Amygdala (tissue), 56 donors: ENCODE measurements at places on chromosomes 7 and 10.

DNA sequence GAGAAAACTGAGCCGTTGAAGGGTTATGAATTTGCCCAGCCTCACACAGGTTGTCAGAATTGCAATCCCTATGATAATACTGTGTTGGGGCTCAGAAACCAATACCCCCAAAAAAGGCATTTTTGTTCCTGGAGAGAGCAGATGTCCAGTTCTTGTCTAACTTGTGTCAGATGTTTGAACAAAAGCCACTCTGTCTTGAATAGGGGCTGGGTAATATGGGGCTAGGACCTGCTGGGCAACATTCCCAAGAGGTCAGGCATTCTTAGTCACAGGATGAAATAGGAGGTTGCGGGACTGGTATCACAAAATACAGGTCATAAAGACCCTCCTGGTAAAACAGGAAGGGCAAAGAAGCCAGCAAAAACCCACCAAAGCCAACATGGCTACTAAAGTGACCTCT lies 482.1 kb downstream of the IPMK start:
- no peak for DNase-seq

DNA sequence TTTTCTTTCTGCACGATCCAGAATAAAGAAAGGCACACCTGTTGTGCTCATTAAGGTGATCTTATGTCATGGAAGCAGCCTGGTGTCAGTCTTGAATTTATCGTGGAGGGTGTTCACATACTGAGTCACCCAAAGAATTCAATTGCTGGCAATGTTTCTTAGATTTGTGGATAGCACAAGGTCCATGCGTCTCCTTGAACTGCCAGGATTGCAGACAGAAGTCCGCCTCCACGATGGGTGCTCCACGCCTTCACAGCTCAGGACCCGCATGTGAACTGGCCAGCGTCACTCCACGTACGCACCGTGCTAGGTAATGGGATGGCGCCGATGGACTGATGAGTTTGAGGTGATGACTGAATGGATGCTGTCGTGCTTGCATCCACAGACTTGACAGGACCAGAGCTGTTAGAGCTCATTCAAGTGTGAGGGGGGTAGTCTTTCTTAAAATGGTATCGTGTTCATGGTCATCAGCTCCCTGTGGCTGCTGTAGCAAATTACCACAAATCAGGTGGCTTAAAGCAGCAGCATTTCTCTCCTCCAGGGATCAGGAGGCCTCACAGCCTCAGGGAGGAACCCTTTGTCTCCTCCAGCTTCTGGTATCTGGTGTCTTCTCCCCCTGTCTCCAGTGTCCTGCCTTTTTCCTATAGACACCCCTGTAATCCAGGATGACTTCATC lies 65.4 kb upstream of the DNAJB6 start:
- no peak for DNase-seq

GRCh38 chr10:90222939-90223338 lies 521.5 kb downstream of the KIF20B start:
- DNase-seq, result no peak

DNA sequence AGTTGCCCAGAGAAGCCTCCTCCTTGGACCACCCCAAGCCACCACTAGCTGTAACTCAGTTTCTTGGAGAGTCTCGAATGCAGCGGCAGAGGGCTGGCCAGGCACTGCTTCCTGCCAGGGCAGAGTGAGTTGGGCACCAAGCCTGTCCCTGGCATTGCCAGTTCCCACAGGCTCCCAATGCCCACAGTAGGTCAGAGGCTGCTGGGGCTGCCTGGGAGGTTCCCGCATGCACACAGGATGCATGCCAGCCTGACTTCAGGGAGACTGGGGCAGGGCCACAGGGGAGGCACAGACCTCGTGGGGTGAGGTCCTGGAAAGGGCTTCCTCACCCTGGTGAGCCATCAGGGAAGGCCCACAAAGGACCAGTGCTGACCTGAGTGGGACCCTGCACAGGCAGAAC lies 152.8 kb downstream of the ZNF248 start:
- no peak for DNase-seq

DNA sequence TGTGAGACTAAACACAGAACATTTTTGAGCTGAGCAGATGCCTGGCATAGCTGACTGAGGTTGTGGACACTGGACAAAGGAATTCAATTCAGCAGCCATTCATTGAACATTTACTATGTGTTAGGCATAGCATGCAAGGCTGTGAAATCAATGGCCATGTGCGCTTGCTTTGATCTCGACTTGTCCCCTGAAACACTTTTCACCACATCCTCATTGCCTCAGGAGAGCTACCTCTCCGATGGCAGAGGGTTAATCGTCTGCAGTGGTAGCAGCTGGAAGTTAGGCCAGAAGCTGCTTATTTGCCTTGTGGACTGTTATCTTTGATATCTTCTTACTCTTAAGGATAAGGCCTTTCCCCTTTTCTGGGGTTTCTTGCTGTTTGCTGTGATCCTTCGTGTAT lies 297.8 kb downstream of the AUTS2 start:
- DNase-seq, result no peak

DNA sequence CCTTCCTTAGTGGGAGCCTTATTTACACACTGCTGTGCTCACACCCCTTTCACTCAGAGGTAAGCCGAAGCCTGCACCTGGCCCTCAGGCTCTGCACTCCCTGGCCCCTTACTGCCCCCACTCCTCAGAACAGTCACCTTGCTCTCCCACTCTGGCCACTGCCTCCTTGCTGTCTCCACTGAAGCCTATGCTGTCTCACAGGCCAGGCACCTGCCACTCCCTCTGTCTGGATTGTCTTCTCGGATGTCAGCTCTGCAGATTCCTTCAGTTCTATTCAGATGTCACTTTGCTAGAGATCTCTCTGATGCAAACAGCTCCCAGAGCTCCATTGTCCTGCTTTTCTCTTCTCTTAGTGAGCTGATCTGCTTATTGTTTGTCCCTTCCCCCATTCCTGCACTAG lies 390.7 kb downstream of the DPP6 start:
- DNase-seq, result no peak

GRCh38 chr10:52539463-52539862 lies 225.4 kb downstream of the DKK1 start:
- DNase-seq, result no peak

DNA sequence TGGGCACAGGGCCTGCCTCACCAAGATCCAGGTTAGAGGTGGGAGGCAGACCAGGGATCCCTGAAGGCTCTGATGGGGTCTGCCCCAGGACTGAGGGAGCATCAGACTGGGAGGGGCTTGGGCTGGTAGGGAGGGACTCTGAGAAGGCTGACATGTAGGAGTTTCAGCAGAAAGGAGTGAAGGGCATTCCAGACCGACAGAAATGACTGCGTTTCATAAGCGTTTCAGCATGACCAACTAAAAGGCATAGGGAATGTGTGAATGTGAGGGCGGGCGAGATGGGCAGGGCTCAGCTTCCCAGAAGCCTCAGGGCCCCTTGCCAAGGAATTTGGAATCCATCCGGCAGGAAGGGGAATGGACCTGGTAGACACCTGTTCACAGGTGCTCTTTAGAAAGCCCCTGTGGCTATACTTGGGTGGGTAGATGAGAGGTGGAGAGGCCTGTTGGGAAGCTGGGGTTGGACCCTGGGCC lies 24.9 kb upstream of the SLC29A3 start:
- DNase-seq, result no peak

GRCh38 chr10:82565197-82565575 lies 690.2 kb downstream of the NRG3 start:
- no peak for DNase-seq

- DNase-seq, result no peak
These were observed 114.4 kb downstream of the RTKN2 start for GRCh38 chr10:62154231-62154630.

DNA sequence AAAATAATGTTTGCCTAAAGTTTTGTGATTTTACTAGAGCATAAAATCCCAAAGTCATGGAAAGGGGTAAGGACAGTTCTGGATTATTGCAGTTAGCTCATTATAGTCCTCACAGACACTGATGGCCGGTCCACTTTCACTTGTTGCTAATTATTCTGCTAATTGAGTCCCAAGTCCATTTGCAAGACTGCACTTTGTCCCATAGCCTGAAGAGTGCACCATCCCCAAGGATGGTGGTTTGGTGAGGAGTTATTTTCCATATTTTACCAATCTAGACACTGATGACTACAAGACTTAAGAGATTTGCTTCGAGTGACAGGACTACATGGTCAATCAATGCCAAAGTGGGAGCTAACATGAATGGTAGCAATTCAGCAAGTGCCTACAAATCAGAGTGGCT lies 181.8 kb upstream of the CACNA2D1 start:
- DNase-seq, result no peak

DNA sequence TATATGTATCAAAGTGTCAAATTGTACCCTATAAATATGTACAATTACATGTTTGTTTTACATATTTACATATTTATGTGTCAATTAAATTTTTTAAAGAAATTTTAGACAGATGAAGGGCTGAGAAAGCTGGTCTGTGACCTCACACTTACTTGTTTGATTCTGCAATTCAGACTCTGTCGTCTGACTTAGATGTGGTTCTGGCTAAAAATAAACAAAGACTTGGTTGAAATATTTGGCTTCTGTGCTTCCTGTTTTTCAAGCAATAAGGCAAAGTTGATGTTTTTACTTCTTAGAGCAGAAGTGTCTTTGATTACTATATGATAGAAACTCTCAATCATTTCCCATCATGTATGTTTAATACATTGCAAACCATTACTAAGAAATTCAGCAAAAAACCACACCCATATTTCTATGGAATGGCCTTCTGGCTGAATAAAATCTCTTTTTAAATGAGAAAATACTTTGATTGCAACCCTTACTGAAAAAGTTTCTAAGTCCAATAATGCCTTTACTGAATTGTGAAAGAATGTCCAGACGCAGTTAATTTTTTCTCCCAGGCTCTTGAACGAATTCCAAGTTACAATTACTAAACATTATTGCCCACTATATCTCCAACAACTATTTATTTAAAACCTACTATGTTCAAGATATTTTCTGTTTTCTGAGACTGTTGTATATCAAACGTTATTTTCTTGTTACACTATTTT lies 59.5 kb upstream of the PRKG1 start:
- no peak for DNase-seq

- no peak for DNase-seq
These were observed 243.2 kb downstream of the CDK14 start for GRCh38 chr7:90839316-90839715.

GRCh38 chr10:73232887-73233286 lies 14.2 kb downstream of the DNAJC9 start:
- no peak for DNase-seq

DNA sequence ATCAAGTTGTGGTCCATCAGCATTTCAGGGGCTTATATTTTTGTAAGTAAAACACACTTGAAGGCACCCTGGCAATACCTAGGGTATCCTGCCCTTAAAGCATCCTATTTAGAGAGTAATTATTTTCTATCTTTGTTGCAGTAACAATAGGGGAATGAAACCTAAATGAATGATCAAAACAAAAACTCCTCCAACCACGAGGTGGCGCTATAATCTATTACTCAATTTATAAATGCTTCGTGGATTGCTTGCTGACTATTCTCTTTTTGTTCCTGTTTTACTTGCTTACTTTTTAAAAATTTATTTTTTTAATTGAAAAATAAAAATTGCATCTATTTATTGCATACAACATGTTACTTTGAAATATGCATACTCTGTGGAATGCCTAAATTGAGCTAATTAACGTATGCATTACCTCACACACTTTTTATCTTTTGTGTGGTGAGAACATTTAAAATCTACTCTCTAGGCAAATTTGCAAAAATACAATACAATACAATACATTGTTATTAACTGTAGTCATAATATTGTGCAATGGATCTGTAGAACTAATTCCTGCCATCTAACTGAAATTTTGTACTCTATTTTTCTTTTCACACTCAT lies 147.7 kb upstream of the BMPER start:
- DNase-seq, result no peak

- DNase-seq, result no peak
These were observed 103.2 kb downstream of the NRBF2 start for GRCh38 chr10:63236113-63236935.

- no peak for DNase-seq
These were observed 297.8 kb downstream of the SDK1 start for GRCh38 chr7:3598854-3599253.

DNA sequence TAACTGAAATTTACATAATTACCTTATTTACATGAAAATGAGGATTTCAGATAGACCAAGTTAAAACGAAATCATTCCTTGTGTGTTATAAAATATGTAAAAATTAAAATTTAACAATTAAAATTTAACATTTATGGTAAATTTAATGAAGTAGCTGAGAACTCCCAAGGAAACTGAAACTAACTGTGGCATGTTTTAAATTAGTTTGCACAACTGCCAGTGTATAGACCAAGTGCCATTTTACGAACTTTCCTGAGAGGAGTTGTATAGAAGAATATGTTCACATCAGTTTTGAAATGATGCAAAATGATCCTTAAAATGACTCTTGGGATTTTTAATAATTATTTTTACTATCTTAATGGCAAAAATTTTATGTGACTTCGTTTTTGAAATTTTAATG lies 23.6 kb downstream of the PDLIM1 start:
- DNase-seq, result no peak

GRCh38 chr7:100744605-100745004 lies 11.2 kb downstream of the ZAN start:
- no peak for DNase-seq

- DNase-seq, result peak; percentile 41
These were observed at the start of gene ADARB2 for GRCh38 chr10:1737222-1738061. TSS of gene ADARB2 (minus strand) at chr10:1737525.

GRCh38 chr10:22659866-22660265 lies 54.5 kb downstream of the PIP4K2A start:
- no peak for DNase-seq

DNA sequence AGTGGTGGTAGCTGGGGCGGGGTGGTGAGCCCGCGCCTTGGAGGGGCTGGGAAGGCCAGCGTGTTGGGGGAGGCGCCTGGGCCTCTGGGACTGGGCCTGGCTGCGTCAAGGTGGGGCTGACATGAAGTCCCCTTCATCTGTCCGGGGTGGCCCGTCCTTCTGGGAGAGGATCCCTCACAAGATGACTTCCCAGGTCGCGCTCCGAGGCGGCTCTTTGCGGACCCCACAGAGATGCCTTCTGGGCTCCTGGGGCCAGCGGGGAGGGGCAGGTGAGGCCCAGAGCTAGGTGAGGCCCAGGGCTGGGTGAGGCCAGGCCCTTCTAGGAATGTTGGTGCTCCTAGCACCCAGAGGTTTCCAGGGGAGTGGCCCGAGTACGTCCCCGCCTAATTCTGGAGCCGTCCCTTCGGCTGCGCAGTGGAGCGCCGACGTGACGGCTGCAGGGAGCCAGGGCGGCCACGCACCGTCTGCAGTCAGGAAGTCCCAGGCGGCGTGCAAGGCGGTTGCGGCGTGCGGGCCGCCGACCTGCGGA lies 58.2 kb upstream of the NUPR2 start:
- no peak for DNase-seq
